ENCODE measurements at places on chromosomes 2 and 18. TPM values are rescaled to one million over a fixed set of nuclear protein-coding genes. Genes with fewer than 3 reads are reported as not detected.

DNA sequence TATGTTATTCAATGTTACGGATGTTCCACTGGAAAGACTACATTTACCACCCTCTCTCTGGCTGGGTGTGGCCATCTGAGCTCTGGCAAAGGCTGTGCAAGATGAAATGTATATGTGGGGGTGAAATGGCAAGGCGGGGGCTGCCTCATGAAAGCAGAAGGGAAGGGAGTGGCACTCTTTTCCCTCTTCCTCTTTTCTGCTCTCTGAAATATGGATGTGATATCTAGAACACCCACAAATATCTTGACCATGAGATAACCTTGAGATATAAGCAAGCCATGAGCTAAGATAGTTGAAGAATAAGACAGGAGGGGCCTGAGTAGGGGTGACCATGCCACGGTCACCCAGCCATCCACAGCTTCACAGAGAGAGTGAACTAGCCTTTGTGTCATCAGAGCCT is 367.8 kb upstream of the ID2 start:
- no peak for DNase-seq

GRCh38 chr18:66632756-66633155 is 28.9 kb upstream of the CDH19 start:
- no peak for DNase-seq

GRCh38 chr2:216694082-216694825 is 1.1 kb downstream of the IGFBP5 start:
- peak; percentile 49 for DNase-seq

Gene SLC9A2
- 3.9 TPM for total RNA-seq

Gene SEC11C
- total RNA-seq, result 46.9 TPM

Gene MYO7B
- total RNA-seq, result 5.3 TPM

GRCh38 chr18:39752351-39752750 is 2186.8 kb upstream of the CELF4 start:
- no peak for DNase-seq

DNA sequence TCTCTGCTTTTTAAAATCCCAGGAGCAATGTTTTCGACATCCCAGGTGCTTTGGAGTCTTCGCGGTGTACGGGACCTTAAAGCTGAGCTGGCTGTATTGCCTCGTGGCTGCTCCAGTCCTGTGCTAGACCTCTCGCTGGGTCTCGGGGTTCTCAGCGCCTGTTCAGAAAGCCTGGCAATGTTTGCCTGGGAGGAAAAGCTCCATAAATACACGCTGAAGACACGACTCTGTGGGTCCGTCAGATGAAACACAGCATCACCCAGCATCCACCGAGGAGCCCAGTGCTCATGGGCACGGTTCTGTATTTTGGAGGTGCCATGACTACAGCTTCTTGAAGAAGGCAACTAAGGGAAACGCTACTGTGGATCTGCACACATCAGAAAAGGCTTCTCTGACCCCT is 21.6 kb downstream of the MBP start:
- peak; percentile 71 for DNase-seq

DNA sequence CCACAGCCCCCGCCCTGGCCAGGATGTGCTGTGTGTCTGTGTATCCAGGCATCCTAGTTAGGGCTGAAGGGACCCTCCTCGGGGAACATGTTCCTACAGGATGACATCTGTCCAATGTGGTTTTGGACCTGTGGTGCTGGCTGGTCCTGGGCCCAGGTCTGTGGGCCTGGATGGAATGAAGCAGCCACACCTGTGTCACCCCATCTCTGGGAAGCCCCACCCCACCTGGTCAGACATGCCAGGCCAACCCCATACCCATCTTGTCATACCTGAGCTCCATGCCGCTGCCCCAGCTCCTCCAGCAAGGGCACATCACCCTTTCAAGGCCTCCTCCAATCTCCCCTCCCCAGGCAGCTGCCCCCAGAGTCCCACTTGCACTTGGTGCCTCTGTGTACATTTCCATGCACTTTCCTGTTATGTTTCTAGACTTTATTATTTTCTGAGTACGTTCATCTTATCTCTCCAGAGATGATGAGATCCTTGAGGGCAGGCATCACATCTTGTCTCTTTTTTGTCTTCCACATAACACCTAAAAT is 24.1 kb upstream of the PLB1 start:
- DNase-seq, result no peak

DNA sequence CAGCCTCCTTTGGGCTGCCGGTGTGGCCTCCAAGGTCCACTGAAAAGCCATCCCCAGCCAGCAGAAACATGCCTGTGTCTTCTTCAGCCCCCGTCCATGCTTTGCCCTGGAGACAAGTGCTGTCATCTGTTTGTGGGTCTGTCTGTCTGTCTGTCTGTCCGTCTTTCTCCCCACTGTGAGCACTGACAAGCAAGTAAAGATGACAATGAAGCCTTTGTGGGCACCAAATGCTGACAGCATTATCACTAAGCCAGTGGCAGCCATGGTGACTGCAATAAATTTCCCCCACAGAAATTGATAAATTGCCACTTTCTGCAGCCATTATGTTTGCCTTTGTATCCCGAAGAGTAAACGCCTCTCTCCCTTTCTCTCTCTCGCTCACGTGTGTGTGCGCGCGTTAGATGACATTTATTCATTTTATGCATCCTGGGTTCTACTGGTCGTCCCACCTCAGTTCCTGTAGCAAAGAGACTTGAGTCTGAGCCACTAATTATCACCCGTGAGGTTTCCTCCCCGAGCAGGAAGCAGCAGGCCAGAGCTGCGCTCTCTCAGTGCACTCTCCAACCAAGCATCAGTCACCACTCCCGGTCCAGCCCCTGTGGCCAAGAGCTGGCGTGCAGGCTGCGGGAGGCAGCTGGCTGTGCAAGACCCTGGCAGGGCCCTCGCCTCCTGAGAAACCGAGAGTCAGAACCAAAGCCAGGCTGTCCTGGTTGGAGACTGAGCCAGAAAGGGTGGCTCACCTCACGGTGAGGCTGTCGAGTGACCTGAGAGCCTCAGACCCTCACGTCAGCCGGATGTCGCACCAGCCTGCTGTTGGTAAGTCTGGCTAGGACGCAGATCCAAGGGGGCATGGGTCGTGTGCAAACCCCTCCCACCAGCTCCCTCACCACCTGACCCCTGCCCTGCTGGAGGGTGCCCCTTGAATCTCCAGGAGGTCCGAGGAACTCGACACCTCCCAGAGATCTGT is 6.9 kb downstream of the STEAP3 start:
- no peak for DNase-seq

- no peak for DNase-seq
These were observed 348.8 kb downstream of the METTL4 start for GRCh38 chr18:2222270-2223185.

DNA sequence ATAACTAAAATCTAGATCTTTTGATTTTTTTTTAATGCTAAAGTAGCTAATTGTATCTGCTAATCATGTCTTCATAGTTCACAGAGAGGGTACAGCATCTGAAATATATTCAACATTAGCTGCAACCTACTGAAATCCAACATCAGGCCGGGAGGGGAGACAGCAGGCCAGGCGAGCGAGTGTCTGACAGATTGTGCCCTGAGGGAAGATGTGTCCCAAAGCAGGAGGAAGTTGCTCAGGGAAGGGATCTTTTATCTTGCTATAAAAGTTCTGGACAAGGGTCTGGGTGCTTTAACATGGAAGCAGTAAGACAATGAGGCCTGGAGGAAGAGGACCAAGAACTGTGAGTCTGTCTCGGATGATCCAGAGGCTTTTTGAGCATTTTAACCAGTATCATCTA is 274.1 kb downstream of the AFF3 start:
- DNase-seq, result no peak

DNA sequence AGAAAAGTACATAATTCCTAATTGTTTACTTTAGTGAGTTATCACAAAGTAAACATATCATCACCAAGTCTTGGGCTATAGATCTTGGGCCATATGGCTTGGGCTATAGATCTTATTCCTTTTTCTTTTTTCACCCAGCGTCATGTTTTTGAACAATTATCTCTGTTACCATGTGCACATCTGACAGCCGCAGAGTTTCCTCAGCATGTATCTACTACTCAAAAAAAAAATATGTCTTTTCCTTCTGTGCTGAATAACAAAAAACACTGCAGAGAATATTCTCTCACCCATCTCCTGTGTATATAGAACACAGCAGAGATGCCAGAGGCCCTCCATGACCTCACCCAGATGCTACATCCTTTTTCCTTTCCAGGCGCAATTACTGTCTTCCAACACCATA is 76.2 kb upstream of the MYO3B start:
- DNase-seq, result no peak

GRCh38 chr2:233979748-233980147 is 62.6 kb downstream of the TRPM8 start:
- DNase-seq, result no peak

- DNase-seq, result no peak
These were observed 18.6 kb downstream of the RASGRP3 start for GRCh38 chr2:33494877-33495641.

GRCh38 chr18:8787371-8787670 is 82.0 kb downstream of the MTCL1 start:
- no peak for DNase-seq

- DNase-seq, result no peak
These were observed 90.6 kb upstream of the GPC1 start for GRCh38 chr2:240344904-240345303.

Gene ELOA2
- total RNA-seq, result not detected

Measured in lower leg skin (tissue), 4 donors.